ENCODE measurements at places on chromosomes 2 and 18. TPM values are rescaled to one million over a fixed set of nuclear protein-coding genes. Genes with fewer than 3 reads are reported as not detected.

GRCh38 chr2:28392297-28393113 is at the start of gene FOSL2:
FOSL2 (plus strand) TSS chr2:28392858; CDS start chr2:28393721, 863 bp downstream.
- H3K4me1 ChIP-seq, result no peaks in the 10 kb centered on the region
- H3K36me3 ChIP-seq, result peaks cover 10% of the 10 kb centered on the region
- no peaks in the 10 kb centered on the region for H3K27me3 ChIP-seq
- DNase-seq, result peak; percentile 98
- H3K27ac ChIP-seq, result peak within 1 kb of the TSS; percentile 100

DNA sequence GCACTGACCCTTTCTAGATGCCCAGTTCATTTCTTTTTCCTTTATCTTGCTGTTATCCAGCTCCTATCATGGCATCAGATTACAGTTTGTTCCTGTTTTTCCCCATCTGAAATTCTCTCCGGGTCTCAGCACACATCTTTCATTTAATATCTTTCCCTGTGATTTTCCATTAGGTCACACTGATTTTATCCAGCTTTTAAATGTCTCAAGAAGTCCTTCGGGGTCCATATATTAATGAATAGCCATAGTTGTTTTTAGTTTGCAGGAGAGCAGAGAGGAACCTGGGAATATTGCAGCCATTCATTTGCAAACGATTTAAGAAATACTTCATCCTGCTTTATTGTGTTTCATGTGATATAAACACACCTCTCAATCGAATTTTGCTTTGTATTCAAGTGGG is 374.2 kb downstream of the TDRD15 start:
- H3K27me3 ChIP-seq, result no peaks in the 10 kb centered on the region
- H3K27ac ChIP-seq, result no peak overlapping the region
- H3K4me1 ChIP-seq, result no peaks in the 10 kb centered on the region

DNA sequence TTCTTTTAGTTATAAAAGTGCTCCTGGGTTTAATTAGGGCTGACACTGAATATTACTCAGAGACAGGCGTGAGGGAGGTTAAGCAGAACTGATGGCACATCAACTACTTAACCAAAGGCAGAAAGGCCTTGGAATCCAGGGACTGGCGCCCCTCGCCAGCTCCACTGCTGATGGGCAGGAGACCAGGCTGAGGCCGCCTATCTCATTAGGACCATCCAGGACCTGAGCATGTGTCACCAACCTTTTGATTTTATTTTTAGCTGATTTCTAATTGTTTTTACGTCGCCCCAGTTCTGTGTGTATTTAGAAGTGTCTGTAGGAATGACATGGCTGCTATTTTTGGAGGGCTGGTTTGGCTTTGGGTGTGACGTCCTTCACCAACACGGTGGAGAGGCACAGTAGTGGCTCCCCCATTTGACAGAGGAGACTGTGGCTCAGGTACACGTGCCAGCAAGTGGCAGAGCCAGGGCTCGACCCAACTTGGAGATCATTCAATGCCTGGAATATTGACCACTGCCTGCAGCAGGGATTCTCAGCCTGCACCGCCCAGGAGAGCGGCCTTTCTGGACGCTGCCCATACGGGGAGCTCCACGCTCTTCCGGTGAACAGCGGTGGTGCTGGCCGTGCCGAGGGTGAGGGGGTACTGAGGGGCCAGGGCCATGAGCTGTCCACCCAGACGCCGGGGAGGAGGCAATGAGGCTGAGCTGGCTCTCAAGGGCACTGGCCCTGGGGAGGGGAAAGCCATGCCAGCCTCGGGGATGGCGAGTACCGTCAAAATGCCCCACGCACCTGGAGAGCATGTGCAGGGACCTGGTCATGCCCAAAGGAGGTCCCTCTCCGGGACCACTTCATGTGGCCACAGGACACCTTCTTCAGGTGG is 205.7 kb downstream of the ASB1 start:
- H3K36me3 ChIP-seq, result no peaks in the 10 kb centered on the region
- H3K4me1 ChIP-seq, result peaks cover 5% of the 10 kb centered on the region
- H3K27me3 ChIP-seq, result no peaks in the 10 kb centered on the region

DNA sequence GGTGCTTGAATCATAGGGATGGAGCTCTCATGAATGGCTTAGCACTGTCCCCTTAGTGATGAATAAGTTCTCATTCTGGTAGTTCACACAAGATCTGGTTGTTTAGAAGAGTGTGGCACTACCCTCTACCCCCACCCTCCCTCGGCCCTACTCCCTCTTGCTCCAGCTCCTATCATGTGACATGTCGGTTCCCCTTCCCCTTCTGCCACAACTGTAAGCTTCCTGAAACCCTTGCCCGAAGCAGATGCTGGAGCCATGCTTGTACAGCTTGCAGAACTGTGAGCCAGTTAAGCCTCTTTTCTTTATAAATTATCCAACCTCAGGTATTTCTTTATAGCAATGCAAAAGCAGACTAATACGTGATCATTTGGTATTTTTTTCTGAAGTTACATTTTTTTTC is 1012.6 kb downstream of the BCL11A start:
- no peaks in the 10 kb centered on the region for H3K27me3 ChIP-seq
- no peaks in the 10 kb centered on the region for H3K4me1 ChIP-seq

DNA sequence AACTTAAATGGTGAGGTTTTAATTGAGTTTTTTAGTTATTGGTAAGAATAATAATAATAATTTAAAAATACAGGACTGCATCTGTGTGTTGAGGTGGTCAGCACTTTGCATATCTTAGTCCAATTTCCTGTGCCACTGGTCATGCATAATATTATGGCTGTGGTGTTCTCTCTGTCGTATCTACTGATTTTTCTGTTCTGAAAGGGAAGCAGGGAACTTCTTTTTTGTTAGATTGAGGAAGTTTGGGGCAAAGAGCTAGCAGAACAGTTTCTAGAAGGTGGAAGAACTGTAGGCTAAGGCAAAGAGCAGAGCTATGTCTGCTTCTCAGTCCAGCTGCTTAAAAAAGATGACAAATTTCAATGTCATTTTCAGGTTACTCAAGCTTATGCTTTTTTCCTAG is 74.3 kb downstream of the XRCC5 start:
- peaks cover 6% of the 10 kb centered on the region for H3K36me3 ChIP-seq
- no peak overlapping the region for H3K27ac ChIP-seq
- H3K4me3 ChIP-seq, result no peak overlapping the region
- no peak for DNase-seq
- no peaks in the 10 kb centered on the region for H3K27me3 ChIP-seq

- H3K27me3 ChIP-seq, result no peaks in the 10 kb centered on the region
- no peak for DNase-seq
- no peak overlapping the region for H3K27ac ChIP-seq
- no peak overlapping the region for H3K4me3 ChIP-seq
- H3K4me1 ChIP-seq, result no peaks in the 10 kb centered on the region
Observed at GRCh38 chr2:148132412-148132811, 111.5 kb downstream of the MBD5 start.

- no peaks in the 10 kb centered on the region for H3K36me3 ChIP-seq
- no peaks in the 10 kb centered on the region for H3K27me3 ChIP-seq
- H3K4me1 ChIP-seq, result peaks cover 41% of the 10 kb centered on the region
- H3K4me3 ChIP-seq, result no peak overlapping the region
Observed at GRCh38 chr18:34661464-34662087, 48.5 kb upstream of the DTNA start.

- no peaks in the 10 kb centered on the region for H3K27me3 ChIP-seq
- no peaks in the 10 kb centered on the region for H3K4me1 ChIP-seq
- no peaks in the 10 kb centered on the region for H3K36me3 ChIP-seq
- H3K27ac ChIP-seq, result peak overlapping the region; percentile 77
- H3K4me3 ChIP-seq, result peak overlapping the region; percentile 52
- no peak for DNase-seq
Observed at GRCh38 chr2:233059547-233059796, 670 bp upstream of the INPP5D start.

DNA sequence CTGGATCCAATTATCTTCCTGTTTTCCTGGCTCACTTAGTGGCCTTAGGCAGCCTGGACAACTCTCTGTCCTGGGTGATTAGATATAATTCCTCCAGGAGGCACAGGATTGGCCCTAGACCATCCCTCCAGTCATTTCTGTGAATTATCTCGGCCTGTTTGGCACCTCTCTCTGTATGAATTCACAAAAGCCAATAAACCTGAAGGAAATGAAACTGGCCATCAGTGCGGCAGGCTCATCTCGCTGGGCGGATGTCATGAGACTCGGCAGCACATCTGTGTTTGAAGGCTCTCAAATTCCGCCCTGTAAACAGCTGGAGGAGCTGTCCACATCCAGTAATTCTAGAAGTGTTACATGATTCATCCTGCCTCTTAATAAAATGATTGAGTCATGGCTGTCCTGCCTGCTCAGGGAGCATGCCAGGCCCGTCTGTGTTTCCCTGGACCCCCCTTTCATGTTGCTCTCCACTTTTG is 38.6 kb downstream of the ACOXL start:
- no peaks in the 10 kb centered on the region for H3K27me3 ChIP-seq
- no peak overlapping the region for H3K4me3 ChIP-seq
- peaks cover 41% of the 10 kb centered on the region for H3K4me1 ChIP-seq
- H3K27ac ChIP-seq, result peak overlapping the region; percentile 83
- DNase-seq, result no peak

DNA sequence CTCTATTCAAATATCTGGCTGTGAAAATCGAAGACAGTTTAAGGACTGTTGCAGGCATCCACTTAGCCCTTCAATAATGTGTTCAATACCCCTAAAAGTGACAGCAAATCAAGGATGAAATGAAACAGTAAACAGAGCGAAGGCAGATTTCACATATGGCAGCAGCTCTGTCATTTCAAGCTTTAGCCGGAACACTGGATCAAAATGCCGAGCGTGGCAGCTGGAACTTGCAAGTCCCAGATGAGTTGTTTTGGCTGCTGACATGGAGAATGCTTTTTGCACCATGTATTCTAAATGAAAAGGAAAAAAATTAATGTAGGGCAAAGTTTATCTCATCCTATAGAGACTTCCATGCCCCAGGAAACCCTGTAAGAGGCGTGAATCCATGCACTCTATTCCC is 18.0 kb downstream of the LRRC30 start:
- H3K27ac ChIP-seq, result no peak overlapping the region
- H3K36me3 ChIP-seq, result no peaks in the 10 kb centered on the region
- no peaks in the 10 kb centered on the region for H3K27me3 ChIP-seq
- peaks cover 19% of the 10 kb centered on the region for H3K4me1 ChIP-seq

- H3K4me1 ChIP-seq, result peaks cover 7% of the 10 kb centered on the region
- no peak overlapping the region for H3K4me3 ChIP-seq
- no peak for DNase-seq
- H3K36me3 ChIP-seq, result no peaks in the 10 kb centered on the region
Observed at GRCh38 chr2:88828397-88829137, 137.1 kb downstream of the RPIA start.

DNA sequence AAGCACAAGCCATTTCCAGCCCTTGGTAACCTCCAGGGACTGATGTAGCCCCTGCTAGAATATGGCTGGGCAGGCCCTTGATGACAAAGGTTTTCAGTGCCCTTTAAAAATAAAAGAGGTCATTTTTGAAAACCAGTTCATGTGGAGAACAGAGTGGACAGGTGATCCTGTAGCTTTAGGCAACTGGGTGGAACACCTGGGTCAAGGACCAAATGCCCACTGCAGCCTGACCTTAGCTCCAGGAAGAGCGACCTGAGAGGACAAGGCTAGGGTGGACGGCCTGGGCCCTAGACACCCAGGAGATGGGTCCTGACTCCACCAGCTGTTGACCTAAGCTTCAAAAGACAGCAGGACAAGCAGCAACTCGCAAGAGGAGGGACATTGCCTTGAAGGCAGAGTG is 116.6 kb downstream of the LIPG start:
- H3K27ac ChIP-seq, result no peak overlapping the region
- no peak overlapping the region for H3K4me3 ChIP-seq
- no peaks in the 10 kb centered on the region for H3K36me3 ChIP-seq
- H3K4me1 ChIP-seq, result no peaks in the 10 kb centered on the region

The APOB gene
- 20.1 TPM for total RNA-seq

The IL36A gene
- not detected for total RNA-seq

The CROCC2 gene
- not detected for total RNA-seq

The TMEM247 gene
- not detected for total RNA-seq

The GNLY gene
- total RNA-seq, result 1.4 TPM

The CAPN14 gene
- total RNA-seq, result 0.16 TPM

The ANKRD30BL gene
- not detected for total RNA-seq

All from right atrium auricular region (tissue), 2 donors.